ENCODE measurements at places on chromosomes 4 and X.

- ATAC-seq: no peak
Observed at GRCh38 chrX:100479329-100479728, 69.3 kb upstream of the PCDH19 start.

DNA sequence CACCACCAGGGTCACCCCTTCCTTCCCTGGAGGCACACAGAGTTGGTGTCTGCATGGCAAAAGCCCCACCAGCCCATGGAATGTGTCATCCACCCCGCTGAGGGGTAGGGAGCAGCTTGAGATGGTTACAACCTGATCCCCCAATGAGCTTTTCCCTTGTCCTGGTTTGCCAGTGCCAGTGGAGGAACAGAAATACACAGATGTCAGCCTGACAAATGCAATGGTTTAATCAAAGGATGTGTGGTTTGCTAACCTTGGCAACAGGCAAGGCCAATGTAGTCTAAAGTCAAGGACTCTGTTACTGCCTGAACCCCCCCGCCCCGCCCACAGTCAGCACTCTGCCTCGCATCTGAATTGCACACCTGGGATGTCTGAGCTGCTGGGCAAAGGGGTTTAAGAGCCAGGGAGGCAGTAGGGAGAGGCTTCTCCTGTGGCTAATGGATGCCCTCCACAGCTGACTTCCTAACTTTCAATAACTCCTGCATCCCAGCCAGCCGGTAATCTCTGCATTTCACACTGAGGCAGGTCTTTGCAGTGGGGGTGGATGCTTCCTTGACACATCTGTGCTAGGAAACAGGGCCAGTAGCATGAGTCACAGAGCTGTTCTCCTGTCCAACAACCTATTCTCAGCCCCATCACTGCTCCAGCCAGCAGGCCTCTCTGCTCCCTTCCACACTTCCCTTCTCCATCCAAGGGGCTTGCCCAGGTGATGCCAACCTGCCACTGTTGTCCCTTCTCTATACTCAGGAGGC lies 137.5 kb downstream of the AMMECR1 start:
- no peak for ATAC-seq

GRCh38 chr4:6875431-6875831 lies 34.2 kb upstream of the TBC1D14 start:
- ATAC-seq: peak; percentile 87

- ATAC-seq: no peak
Observed at GRCh38 chrX:101028562-101028961, 23.3 kb downstream of the TRMT2B start.

GRCh38 chr4:105895583-105896460 lies 551 bp downstream of the NPNT start:
- ATAC-seq: peak; percentile 37

DNA sequence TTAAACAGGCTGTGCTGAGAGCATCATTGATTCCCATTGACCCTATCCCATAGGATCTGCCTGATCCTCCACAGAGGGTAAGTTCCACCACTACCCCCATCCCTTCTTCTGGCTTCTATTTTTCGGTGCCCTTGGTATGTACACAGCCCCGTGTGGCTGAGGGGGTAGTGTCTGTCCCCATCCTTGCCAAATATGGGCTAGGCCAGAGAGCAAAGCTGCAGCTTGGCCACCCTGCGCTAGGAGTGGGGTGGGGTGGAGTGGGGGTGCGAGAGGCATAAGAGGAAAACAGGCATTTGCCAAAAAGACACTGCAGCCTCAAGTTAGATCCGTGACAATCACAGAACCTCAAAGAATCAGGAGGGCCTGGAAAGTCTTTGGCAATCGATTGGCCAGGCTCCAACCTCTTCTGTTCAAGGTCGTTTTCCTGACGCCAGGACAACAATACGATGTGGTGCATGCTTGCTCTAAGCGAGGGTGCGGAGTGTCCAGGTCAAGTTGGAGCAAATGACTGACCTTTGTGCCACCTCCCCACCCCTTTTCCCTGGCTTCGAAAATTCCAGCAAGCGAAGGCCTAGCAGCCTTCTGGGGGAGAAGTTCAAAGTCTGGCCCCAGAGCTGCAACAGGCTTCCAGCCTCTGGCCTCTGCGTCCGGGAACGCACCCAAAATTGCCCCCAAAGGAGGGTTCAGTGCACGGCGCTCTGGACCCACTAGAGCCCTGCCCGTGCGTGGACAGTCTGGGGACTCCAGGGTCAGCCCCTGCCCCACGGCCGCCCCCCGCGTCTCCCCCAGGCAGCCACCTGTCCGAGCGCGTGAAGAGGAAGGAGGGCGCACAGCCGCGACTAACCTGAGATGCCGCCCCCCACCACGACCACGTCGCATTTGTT lies 598 bp downstream of the MAOB start:
- ATAC-seq: no peak

- peak; percentile 34 for ATAC-seq
Observed at GRCh38 chr4:152459326-152459725, 76.6 kb downstream of the FBXW7 start.

DNA sequence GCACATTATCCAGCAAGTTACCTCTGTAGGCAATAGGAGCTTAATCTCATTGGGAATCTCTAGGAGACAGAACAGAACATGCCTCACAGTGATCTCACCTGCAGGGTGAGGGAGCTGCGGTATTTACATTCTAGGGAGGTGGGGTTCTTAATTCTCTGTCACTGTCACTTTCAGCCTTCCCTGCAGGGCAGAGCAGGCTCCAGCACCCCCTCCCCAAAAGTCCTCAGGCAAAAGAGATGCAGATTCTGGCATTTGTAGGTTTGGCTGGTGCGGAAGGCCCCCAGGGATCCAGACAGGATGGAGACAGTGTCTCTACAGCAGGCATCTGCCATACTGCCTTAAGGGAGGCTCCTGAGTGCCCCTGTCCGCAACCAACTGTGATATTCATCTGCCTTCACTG lies 166.4 kb upstream of the ATP6AP2 start:
- no peak for ATAC-seq

DNA sequence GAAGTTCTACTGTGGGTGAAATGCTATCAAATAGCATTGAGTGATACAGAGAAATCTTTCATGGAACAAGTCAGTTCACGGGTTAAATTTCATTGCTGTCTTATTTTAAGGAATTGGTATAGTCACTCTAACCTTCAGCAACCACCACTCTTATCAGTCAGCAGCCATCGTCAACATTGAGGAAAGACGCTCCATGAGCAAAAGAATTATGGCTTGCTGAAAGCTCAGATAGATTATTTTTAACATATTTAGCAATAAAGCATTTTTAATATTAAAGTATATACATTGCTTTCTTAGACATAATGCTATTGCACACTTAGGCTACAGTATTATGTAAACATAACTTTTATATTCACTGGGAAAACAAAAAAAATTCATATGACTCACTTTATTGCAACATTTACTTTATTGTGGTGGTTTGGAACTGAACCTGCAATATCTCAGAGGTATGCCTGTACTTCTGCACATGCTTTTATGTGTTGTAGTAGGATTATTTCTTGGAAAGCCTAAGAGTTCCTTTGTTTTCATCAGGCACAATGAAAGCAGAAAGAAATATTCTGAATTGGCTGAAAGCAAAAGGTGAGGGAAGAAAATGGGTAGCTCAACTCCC lies 586.7 kb downstream of the GBA3 start:
- ATAC-seq: no peak

DNA sequence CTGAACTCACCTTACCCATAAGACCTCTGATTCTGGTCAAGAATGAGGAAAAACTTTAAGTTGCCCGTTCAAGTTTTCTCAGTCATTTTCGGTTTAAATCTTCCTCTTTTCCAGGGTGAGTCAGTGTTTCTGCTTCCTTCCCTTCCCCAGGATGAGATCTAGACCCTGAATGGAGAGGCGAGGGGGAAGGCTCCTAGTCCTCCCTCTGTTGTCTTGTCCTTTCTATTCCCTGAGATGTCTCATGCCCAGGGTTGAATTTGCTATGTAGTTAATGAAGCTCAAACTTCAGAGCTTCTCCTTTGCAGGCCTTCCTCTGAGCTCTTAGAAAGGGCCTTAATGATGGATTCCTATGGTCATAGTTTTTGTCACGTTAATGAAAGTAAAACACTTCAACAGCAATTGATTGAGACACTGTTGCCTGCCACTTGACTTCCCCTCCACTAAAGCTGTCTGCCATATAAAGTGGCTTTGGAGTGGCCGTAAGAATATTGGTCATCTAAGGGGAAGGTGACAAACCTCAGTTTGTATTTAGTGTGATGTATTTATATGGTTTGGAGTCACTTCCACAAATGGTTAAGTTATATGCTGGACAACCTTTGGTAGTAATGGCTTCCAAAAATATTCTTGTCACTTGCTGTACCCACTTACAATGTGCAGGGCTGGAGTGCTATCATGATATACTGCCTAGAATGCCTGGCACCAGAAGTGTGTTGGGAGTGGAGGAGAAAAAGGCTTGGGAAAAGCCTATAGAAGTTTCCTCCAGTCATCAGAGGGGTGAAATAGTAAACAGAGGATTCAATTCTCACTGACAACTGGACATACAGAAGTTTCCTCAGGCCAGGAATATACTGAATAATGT lies 24.3 kb upstream of the GPRIN3 start:
- ATAC-seq: no peak

DNA sequence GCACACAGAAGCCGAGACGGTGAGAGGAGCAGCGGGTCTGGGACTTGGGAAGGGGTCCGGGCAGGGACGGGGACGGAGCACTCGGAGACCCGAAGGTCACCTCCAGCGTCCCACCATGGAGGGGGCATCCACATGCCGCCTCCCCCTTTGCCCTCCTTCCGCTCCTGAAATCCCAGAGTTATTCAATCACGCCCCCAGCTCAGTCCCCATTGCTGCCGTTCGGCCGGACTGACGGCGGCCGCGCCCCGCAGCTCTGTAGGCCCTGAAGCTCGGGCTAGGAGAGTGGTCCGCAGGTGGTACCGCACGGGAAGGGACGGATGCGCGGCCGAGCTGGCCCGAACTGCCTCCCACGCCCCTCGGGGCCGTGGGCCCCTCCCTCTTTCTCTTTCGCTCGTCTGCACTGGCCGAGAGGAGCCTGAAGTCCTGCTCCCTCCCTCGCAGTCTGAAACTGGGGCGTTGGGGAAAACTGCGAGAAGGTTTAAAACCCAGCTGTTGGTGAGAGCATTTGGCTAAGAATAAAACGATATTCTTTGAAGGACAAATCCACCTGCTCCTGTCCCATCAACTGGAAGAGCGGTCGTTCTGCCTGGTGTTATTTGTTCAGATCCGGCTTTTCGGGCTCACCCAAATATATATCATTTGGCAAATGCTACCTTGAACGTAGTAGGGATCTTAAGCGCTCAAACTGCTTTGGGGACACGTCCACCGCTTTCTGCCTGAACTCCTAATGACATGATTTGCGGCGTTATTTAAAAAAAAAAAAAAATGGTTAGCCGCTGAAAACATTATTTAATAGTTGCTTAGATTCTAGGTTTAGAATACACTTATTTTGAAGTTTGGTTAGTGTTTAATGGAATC lies 719 bp downstream of the USO1 start:
- ATAC-seq: peak; percentile 75

GRCh38 chr4:158067646-158068045 lies 105.2 kb downstream of the GASK1B start:
- no peak for ATAC-seq

DNA sequence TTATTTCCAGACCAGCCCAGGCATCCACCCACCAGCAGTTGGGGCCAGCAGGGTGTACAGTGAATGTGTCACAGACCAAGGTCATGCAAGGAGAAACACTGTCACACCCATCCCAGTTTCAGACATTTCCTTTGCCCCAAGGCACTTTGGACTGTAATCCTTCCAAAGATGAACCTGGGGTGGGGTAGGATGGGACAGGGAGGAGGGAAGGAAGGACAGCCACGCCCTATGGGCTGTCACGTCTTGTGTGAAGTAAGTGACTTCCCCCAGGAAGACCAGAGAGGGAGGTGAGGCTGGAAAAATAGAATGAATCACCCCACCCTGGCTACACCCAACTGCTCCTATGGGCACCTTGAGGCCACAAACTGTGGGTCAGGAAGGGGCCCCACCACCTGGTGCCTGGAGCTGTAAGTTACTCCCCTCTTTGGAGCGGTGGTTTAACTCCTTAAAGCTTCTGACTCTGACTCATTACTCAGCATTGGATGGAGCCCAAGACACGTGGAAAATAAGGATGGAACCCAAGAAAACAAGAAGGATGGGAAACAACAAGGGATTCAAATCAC lies 349.9 kb upstream of the KLF3 start:
- ATAC-seq: no peak

- no peak for ATAC-seq
Observed at GRCh38 chrX:45518552-45518951, 317.9 kb upstream of the DIPK2B start.

DNA sequence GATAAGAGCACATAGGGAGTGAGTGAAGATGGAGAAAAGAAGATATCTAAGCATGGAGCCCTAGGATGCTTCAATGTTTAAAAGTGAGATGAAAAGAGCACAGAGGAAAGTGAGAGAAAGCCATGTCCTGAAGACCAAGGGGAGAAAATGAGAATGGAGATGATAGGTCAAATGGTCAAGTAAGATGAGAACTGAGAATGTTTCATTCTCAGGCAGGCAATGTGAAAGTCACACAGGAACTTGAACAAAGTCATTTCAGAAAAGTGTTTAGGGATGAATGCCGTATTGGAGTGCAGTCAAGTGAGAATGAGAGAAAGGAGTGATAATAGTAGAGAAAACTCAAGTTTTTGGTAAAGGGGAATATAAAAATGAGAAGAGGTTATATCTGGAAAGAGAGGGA lies 148.7 kb upstream of the PTCHD1 start:
- no peak for ATAC-seq

DNA sequence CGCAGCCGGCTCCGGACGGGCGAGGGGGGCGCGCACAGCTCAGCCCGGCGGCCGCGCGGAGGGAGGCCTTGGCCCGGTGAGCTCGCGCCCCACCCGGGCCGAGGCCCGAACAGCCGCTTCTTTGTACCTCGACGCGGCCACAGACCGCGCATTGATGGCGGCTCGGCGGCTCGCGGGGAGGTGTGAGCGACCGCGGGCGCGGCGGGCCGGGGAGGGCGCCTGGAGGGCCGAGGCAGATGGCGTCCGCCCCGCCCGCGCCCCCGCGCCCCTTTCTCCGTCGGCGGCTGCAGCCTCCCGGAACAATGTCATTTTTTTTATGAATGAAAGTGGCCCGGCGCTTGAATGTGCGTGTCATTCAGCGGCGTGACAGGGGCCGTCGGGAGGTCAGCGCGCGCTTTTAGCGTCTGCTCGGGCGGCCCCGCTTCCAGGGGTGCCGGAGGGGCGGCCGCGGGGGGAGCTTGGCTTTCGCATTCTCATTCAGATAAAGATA lies 1.8 kb downstream of the FGFR3 start:
- ATAC-seq: no peak

DNA sequence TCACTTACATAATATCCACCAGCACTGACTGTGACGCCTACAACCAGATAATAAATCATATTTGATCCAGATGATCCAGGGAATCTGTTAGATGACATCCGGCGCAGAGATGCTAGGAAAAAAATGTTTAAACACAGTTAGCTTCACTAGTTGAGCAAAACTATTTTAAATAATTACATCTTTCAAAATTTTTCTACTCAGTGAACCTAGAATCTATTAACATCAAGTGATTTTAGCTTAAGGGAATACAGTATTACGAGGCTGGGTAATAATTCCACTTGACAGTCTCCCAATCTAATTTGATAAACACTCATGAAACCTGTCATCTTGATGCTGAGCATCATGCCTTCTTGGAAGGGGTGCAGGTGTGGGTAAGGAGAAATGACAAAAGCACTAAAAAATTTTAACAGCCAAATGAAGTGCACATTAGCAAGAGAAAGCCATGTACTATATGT lies 4.7 kb downstream of the MGARP start:
- no peak for ATAC-seq
